ENCODE measurements at places on chromosomes 4 and X.

GRCh38 chr4:147136310-147136709, 190.6 kb upstream of the TTC29 start:
- DNase-seq: no peak

- DNase-seq: no peak
Observed at GRCh38 chr4:92514627-92515026, 210.9 kb downstream of the GRID2 start.

DNA sequence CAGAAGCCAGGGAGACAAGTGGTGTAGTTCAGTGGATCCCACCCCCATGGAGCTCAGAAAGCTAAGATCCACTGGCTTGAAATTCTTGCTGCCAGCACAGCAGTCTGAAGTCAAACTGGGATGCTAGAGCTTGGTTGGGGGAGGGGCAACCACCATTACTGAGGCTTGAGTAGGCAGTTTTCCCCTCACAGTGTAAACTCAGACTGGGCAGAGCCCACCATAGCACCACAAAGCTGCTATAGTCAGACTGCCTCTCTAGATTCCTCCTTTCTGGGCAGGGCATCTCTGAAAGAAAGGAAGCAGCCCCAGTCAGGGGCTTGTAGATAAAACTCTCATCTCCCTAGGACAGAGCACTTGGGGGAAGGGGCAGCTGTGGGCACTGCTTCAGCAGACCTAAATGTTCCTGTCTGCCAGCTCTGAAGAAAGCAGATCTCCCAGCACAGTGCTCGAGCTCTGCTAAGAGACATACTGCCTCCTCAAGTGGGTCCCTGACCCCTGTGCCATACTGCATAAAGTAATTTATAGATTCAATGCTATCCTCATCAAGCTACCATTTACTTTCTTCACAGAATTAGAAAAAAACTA, 163.2 kb downstream of the HHIP start:
- no peak for DNase-seq

GRCh38 chr4:5024673-5025072, 5.4 kb upstream of the CYTL1 start:
- no peak for DNase-seq

GRCh38 chr4:80361329-80361900, 25.9 kb downstream of the CFAP299 start:
- DNase-seq: no peak

GRCh38 chr4:18403327-18403726, 381.8 kb upstream of the LCORL start:
- no peak for DNase-seq

DNA sequence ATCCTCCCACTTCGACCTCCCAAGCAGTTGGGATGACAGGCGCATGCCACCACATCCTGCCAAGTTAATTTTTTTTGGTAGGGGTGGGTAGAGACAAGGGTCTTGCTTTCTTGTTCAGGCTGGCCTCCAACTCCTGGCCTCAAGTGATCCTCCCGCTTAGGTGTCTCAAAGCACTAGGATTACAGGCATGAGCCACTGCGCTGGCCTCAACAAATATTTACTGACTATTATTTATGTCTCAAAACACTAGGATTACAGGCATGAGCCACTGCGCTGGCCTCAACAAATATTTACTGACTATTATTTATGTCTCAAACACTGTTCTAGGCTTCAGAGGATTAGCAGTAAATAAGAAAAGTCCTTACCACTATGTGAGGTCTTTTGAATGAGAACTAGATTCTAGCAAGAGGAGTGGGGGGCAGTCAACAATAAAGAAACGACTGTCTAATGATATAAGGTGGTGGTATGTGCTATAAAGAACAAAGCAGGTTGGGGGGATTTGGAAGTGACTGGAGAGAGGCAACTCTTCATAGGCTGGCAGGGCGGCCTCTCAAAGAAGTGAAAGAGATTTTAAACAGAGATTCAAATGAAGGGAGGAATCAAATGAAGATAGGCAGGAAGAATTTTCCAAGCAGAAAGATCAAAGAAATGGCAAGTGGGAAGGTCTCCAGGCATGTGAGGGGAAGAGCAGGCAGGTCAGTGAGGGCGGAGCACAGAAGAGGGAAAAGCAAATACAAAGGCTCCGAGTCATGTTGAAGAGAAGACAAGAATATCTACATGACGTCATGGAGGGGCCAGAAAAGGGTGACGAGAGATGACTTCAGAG, 12.7 kb upstream of the ACSL1 start:
- no peak for DNase-seq

DNA sequence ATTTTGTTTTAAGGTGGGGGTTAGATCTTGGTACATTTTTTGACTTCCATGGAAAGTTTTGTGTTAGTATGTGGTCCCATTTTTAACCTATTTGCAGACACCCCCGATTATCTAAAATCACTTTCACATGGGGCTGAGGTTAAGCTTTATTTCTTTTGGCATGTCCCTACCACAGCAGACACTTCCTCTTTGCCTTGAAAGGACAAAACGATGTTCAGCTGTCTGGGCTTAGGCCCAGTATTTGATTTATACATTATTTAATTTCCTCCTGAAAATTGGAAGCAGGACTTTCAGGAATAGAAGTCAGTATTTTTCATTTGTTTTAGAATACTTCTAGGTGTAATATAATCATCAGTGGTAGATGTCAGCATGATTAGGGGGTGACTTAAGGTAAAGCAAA, 112.4 kb upstream of the SPRY1 start:
- no peak for DNase-seq

DNA sequence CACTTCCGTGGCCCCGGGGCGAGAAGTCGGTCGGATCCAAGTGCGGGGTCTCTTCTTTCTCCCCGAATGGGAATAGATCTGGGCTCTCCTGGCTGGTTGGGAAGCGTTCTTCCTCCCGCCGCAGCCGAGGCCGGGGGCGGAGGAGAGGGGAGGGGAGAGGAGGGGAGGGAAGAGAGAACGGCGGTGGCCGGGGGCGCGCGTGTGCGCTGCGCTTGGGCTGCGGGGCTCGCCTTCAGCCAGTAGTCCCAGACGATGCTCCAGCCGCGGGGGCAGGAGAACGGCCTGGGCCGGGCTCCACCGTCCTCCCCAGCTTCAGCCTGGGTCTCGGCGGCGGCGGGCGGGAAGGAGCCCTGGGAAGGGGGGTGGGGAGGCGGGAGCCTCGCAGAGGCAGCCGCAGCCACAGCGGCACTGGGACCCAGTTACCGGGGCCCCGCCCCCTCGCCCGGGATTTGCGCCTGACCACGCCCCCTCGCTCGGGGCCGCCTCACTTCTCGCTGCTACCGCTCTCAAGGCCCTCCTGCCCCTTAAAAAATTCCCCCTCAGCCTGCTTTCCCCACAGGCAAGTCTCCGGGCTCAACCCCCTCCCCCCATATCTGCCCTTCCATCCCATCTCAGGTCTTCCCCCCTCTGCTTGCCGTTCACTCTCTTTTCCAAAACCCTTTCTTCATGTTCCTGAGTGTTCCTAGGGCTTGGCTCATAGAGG, at the start of gene FGD1:
Gene FGD1 (minus strand): TSS at position 421 of the 703 bp plus-strand sequence. CDS start 802 bp downstream, outside the sequence.
- DNase-seq: peak; percentile 25

DNA sequence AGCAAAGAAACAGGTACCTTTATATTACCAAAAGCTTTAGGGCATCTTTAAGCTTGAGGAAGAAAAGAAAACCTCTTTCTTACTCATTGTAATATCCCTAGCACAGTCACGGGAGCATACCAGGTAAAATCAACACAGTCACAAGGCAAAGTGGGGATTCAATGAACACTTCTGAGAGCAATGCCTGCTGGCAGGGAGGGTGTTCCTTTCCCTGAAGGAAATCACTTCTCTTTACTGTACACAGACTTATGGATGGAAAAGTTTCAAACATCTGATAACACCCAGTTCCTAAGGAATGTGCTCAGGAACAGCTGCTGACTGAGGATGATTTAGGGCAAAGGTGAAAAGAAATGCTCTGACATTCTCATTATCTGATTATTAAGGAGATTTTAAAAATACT, 94.8 kb downstream of the MAML3 start:
- no peak for DNase-seq

DNA sequence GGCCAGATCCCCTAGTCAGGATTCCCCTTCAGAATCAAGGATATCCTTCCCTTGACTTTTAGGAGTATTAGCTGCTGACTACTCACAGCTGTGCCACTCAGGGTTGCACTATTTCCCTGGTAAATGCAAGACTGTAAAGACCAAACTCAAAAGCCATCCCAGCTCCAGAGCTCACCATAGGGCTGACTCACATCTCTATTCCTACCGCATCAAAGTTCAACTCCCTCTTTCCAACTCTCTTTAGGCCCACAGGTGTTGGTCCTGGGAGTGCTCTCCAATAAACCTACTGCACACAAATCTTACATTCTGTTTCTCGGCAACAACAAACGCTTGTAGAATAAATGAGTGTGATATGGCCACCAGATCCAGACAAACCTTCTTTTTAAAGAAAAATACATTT, 109.6 kb downstream of the PPP3CA start:
- no peak for DNase-seq

DNA sequence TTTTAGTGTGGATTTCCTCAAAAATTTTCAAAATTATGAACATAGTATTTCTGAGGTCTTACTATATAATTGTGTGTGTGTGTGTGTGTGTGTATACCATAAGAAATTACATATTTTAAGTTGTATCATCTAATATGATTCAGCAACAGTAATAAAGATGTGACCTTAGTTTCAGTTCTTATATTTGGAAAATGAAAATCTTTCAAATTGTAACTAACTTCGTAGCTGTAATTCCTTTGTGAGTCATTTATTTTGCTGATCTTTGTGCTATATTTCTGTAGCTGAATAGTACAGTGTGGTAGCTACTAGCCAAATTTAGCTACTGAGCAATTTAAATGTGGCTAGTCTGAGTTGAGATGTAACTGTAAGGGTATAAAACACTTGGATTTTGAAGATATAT, 116.4 kb downstream of the RAP1GDS1 start:
- DNase-seq: no peak

- DNase-seq: no peak
Observed at GRCh38 chr4:4859325-4859798, at the start of gene MSX1. MSX1 (plus strand) TSS chr4:4859665; CDS start chr4:4859900, 235 bp downstream.

GRCh38 chr4:14400307-14400706, 602.0 kb upstream of the CPEB2 start:
- DNase-seq: no peak

DNA sequence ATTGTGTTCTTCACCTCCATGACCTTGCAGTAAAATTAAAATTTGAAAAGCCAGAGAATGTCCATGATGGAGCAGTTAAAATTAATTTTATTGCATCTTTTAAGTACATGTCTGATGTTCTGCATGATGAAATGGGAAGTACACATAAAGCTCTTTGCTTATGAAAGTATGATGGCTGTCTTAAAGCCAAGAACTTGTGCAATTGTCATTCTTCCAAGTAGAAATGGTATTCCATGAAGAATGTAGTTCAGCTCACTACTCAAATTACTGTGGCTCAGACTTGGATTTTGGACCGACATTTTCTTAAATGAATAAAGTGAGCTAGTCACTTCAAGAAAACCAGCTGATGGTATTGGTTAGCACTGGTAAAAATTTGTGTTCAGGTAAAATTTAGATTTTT, 161.7 kb upstream of the CXCL13 start:
- no peak for DNase-seq

GRCh38 chr4:138919094-138919936, 96.3 kb upstream of the NOCT start:
- peak; percentile 1 for DNase-seq

GRCh38 chrX:77640702-77641101, 145.3 kb downstream of the ATRX start:
- no peak for DNase-seq

GRCh38 chrX:152847281-152847680, 16.4 kb downstream of the NSDHL start:
- no peak for DNase-seq

DNA sequence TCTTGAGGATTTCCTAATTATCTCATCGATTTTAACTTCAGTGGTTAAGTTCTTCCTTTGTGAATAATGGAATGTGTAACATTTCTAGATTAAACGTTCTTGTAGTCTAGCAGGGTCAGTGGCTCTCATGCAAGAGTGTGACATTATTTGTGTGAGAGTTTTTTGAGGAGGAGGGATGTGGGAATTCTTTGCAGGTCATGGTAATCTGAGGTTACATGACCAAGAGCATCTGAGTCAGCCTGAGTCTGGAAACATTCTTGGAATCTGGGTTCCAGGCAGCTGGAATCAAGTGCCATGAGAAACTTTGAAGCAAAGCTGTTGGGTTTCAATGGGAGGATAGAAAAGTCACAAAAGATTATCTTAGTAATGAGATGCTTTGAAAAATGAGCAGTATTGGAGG, 49.5 kb downstream of the GK start:
- DNase-seq: no peak

- no peak for DNase-seq
Observed at GRCh38 chr4:104591510-104591911, 96.8 kb upstream of the CXXC4 start.

GRCh38 chr4:1490654-1491327, 84.5 kb upstream of the NKX1-1 start:
- DNase-seq: no peak

- no peak for DNase-seq
Observed at GRCh38 chr4:18722748-18723191, 701.2 kb upstream of the LCORL start.

DNA sequence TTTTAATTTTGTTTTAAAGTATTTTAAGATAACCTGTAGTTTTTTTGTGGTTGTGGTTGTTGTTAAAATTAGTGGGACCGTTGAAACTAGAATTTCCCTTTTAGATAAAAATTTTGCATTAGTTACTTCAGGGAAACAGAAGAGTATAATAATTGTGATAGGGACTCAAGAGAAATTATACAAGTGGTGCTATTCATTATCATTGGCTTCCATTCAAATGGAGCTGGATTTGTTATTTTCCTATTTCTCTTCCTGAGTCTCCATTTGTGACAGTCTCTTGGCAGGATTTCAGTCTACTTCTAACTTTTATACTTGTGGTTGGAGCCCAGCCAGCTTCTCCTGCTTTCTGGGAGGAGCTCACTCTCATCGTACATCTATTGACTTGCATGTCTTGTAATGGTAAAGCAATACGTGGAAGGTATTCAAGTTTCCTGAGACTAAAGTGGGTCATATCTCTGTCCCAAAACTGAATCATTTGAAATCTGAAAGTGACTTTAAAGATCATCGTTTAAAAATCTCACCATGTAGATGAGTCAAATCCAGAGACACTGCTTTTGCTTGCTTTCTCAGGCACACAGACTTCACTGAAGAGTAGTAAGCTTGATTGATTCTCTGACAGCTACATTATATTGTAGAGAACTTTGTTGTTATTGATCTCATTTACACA, 155.8 kb downstream of the RPA4 start:
- no peak for DNase-seq
